ENCODE measurements at places on chromosomes 2 and 18.
A peak's percentile ranks its signal among the peaks of the same experiment; 100 is the strongest.

DNA sequence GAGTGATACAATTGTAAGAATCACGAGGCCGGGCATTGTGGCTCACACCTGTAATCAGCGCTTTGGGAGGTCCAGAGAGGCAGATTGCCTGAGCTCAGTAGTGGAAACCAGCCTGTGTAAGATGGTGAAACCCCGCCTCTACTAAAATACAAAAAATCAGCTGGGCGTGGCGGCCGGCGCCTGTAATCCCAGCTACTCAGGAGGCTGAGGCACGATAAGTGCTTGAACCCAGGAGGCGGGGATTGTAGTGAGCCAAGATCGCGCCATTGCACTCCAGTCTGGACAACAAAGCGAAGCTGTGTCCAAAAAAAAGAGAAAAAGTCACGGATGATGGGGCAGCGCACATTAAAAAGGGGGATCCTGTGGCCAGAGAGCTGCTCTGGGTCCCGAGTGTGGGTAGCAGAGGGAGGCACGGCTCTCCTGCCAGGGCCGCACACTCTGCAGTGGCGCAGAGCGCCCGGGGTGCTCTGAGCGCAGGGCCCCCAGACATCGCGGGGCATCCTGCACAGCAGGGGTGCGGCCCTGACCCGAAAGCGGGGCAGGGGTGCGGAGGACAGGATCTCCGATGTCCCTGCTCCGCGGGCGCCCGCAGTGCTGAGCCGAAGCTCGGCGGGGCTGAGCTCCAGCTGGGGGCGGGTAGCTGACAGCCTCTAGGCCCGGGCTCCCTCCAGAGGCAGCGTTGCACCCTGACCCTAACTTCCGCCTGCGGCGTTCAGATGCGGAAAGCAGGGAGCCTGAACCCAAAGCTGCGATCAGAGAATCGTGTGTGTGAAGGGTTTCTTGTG, 30.4 kb upstream of the RAB6D start:
- no peak for DNase-seq

GRCh38 chr2:47660168-47660567, 122.8 kb upstream of the MSH6 start:
- no peak for DNase-seq

DNA sequence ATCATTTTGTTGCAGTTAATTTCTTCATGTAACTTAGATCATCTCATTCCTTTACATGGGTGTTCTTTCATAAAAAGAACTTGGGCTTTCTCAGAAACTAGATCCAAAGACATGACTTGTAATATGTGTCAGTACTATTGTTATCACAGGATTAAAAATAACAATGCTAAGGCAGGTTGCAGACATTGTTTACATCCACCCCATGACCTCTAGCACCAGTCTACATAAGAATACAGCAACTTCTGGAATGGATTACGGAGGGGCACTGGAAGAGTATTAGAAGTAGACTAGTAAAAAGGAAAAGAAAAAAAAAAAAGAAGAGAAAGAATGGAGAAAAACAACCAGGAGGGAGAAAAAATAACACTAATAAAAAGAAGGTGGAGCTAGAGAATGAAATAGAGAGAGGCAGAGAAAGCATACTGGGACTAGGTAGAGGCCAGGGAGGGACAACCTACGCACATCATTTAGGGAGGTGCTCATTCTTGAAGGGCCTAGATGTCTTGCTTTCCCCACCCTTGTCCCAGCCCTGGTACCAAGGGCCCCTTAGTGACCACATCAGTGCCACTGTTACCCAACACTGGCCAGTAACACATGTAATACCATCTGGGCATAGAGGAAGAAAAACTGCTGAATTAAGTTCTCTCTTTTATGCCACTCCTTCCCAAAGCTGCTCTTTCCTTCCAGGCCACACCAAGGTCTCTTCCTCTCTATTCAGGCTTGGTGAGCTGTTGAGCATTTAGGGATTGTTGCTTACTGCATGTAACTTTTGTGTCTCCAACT, 70.6 kb upstream of the KLF7 start:
- no peak for DNase-seq

- no peak for DNase-seq
These were observed 142.1 kb downstream of the TRIB2 start for GRCh38 chr2:12858786-12859185.

DNA sequence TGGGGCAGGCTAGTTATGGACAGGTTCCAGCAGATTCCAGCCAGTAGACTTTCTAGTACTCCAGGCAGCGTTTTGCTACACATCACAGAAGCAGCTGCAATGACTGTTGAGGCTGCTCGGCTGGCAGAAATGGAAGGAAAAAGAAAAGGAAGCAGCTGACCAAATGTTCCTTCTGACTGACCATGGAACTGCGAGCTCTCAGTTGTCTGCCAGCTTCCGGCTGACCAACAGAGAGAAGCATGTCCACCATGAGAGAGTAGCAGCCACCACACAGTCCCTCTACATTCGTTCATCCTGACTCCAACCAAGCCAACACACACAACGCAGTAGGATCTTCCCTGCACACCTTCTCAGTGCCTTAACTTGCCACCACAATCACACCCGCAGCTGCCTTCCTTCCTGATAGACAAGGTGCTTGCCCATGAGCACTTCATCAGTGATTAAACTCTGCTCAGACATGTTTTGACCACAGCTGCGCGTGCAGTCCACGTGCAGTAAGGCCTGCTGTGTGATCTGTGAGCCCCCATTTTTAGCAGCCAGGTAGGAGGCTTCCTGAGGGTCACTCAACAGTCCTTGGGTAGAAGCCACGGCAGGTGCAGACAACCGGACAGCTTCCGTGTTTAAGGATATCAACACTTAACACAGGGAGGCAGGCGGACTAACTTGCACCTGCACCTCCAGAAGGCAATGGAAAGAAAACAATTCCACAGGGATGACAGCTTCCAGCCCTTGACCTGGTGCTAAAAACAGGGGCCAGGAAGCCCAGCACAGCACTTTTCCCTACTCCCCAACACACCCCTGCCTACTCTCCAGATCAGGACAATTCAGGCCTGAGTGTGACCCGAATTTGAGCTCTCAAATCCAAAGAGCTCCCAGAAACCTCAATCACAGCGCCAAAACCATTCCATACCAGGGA, 996 bp downstream of the TGFBRAP1 start:
- DNase-seq: no peak

DNA sequence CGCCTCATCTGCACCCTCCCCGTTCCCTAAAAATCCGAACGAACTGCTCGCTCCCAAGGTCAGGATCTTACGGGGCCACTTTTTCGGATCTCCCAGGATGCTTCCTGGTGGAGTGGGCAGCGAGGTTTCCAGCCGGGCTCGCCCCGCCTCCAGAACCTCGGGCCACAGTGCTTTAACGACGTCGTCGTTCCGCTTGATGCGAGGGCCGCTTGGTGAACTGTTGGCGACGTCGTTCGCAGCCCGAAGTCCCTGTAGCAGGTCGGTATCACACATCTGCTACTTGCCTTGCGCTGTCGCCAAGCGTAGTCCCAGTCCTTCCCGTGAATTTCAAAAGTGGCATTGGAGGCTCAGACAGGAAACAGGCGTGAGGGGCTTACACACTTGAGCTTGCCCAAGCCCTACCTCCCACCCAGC, 15.3 kb downstream of the EVX2 start:
- no peak for DNase-seq

DNA sequence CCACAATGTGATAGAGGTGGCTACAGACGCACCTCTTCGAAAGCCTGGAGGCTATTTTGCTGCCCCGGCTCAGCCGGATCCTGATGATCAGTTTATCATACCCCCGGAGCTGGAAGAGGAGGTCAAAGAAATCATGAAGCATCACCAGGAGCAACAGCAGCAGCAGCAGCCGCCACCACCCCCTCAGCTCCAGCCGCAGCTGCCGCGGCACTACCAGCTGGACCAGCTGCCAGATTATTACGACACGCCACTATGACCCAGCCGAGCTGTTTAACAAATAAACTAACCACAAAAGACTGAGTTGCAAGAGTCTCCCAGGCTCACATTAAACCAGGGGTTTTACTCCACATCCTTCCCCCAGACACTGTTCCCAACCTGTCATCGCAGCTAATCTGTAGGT, 263.8 kb downstream of the PHLPP1 start:
- peak; percentile 40 for DNase-seq

GRCh38 chr18:31684279-31685096, at the start of gene B4GALT6:
B4GALT6 (minus strand) TSS chr18:31684581; CDS start chr18:31684426, 155 bp downstream.
- no peak for DNase-seq

DNA sequence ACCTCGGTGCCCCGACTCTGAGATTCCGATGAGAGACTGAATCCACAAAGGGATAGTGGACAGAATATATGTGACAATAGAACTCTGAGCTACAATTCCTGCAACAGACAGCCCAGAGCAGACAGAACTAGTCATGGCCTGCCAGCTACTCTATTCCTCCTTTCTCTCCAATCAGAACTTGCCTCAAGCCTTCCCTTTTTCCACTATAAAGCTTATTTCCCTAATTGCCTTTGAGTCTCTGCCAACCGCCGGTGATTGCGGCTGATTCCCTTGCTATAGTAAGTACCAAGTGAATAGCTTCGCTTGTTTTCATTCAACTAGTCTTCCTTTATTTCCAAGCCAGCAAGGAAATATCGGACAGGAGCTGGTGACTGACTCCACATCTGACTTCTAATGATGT, 96.8 kb downstream of the DSC3 start:
- DNase-seq: no peak

GRCh38 chr18:29741461-29741860, 1301.1 kb downstream of the DSC3 start:
- no peak for DNase-seq

- DNase-seq: no peak
These were observed 23.9 kb downstream of the TNFAIP6 start for GRCh38 chr2:151381266-151381665.

DNA sequence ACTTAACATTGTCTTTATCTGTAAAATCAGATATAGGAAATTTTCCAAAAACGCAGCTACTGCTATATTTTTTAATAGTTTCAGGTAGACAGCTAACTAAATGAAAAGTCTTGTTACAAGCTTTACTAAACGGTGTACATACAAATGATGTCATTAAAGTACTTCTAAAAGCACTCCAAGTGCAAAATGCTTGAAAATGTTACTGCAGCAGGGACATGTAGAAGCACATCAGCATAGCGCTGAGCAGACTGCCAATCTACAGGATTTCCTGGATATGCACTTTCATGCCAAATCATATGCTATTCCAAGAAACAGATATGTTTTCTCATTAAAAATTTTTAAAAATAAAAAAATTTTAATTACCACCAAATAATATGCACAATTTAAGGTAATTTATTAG, 61.7 kb downstream of the SMAD2 start:
- no peak for DNase-seq

DNA sequence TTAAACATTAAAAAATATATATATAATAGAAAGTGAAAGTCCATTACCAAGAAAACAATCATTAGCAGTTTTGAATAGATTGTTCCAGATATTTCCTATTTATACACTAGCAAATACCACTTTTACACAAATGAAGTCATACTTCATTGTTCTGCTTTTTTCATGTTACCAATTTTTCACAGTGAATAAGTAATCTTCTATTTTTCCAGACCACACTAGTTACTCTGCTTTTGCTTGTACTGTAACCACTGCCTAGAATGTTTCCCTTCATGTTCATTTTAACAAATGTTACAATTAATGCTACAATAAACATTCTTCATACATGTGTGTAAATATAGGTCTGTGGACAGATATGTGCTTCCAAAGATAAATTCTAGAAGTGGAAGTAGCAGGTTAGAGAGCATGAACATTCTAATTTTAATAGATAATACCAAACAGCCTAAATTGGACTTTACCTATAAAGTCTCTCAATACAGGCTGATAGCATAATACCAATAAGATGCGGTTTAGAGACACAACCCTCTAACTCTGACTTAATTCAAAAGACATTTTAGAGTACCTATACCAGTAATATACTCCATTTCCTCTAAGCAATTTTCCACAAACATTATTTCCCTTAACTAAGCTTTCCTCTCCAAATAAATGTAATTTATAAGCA, 17.0 kb downstream of the ITSN2 start:
- DNase-seq: no peak

DNA sequence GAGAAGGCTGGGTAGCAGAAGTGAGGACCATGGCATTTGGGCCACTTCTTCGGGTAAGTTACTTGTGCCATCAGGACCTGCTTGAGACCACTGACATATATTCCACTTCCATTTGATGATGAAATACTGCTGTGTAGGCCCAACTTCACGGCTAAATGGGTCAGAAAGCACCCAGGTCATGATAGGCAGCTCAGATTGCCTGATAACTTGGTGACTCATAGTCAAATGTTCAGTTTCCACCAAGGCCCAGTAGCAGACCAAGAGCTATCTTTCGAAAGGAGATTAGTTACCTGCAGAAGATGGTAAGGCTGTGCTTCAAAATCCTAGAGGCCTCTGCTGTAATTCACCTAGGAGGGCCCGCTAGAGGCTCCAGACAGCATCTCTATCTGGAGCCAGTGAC, 31.8 kb upstream of the MEX3C start:
- DNase-seq: no peak

- DNase-seq: no peak
These were observed 45.5 kb upstream of the CAB39 start for GRCh38 chr2:230666885-230667712.

DNA sequence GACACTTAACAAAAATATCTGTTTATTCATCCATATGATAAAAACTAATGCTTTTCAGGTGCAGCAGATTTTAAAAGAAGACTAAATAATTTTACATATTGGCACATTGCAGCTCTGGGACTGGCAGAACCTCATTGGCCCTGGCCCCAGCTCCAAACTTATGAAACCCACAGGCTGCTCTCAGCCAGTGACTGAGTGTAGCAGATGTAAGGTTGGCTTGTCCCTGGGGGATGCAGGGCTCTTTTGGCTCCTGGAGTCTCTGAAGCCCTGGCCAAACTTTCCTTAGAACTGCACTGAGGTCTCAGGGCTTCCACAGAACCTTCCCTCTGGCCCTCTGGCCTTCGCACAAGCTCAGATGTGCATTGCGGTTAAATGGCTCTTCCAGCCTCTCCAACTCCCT, 725.0 kb upstream of the SOX11 start:
- no peak for DNase-seq

All from AG04449 (cell line).